GM10248 (cell line): ENCODE measurements at places on chromosomes 4 and X.

GRCh38 chr4:40314951-40315350, 20.2 kb upstream of the CHRNA9 start:
- no peak for DNase-seq

DNA sequence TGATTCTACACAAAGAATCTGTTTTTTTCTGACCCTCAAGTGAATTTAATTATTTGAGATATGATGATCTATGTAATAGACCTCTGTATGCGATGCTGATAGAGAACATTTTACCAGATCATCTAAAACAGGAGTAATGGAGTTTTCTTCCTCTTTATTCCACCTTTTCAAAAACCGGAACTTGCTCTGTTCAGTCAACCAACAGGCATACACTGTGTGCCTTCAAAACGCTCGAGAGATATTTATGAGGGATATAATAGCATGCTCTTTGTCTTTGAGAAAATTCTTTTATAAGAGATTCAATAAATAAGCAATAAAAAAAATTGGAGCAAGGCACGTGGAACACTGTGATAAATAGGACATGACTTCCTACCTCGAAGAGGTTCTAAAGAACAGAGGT, 2.0 kb downstream of the NYX start:
- DNase-seq, result no peak

DNA sequence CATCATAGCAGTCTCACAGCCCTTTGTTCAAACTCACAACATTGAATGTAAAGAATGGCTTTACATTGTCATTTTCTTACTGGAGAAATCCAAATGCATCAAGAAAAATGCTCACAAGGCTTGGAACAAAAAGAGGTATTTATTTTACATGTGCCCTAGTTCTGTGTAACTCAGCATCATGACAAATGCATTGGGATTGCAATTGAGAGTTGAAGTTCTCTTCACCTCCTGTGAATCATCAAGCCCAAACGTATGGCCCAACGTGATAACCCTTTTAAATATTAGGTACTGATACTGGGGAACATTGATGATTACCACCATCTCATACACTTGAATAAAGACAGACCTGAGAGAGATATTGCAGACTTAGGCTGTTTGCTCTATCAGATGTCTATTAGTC, 61.6 kb downstream of the GASK1B start:
- DNase-seq, result no peak

- DNase-seq, result no peak
Observed at GRCh38 chrX:114519524-114519923, 64.4 kb upstream of the HTR2C start.

GRCh38 chr4:113481820-113482219, 279.7 kb downstream of the CAMK2D start:
- no peak for DNase-seq

GRCh38 chr4:40182954-40183353, 13.9 kb upstream of the RHOH start:
- DNase-seq, result no peak

GRCh38 chrX:118062048-118062789, 54.4 kb downstream of the KLHL13 start:
- DNase-seq, result no peak
